ENCODE measurements at places on chromosomes 4 and X.

DNA sequence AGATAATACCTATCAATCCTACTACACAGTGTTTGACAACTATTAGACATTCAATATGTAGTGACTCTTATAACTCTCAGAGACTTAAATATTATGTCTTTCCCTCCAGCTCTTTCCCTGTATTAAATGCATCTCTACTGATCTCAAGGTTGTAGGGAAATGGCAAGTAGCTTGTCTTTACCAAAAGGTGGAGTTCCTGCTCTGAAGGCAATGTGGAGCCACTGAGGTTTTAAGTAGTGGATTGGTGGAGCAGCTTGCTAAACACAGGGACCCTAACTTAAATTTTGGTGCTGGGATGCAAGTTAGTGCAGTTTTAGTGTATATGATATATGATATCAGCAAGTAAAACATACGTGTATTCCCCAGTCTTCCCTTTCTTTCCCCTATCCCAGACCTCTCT, 13.1 kb downstream of the FNIP2 start:
- DNase-seq = no peak

DNA sequence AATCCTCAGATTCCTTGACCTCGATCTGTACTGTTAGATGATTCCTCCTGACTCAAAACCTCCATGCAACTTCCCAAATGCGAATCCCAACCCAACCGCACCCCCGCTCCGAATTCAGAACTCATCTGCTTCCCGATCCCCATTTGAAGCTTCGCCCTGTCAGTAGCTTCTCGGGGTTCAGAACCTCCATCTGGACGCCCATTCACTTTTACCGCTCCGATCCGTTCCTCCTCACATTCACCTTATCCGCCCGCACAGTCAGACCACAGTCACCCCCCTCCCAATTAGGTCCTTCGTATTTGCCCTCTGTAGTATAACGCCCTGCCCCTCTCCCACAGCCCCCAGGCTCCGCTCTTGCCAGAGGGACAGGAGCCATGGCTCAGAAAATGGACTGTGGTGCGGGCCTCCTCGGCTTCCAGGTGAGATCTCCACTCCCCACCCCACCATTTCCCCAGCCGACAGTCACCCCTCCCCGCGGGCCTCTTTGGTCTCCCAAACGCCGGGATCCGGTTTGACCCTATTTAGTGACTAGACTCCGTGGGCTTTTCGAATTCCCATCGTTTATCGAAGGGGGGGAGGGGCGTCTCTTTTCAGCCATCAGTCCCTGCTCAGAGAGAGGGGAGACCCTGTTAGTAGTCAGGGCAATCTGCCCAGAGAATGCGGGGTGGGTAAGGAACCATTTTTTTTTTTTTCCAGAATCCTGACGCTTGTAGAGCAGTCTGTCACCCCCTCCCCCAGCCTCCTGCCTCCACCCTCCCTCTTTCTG, 691 bp downstream of the MAGED1 start:
- DNase-seq = no peak

DNA sequence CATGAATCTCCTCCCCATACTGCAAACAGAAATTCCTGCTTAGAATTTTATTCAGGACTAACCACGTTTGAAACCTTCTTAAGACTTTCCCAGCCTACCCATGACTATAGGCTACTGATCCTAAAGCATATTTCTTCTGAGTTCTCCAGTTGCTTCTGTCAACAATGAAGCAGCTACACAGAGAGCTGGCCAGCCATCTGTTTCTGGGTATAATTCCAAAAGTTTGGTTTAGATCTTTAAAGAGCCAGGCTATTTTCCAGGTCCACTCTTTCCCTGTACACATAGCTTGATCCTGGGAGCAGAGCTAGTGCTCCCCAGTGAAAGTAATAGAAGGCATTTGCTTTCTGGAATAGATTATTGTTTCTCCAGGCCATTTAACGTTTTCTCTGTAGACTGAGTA, 4.0 kb upstream of the ITM2A start:
- DNase-seq = no peak

- peak; percentile 38 for DNase-seq
Measured at GRCh38 chr4:68175562-68176155, 46.0 kb upstream of the TMPRSS11F start.

GRCh38 chr4:84932462-84932861, 34.0 kb downstream of the WDFY3 start:
- no peak for DNase-seq

DNA sequence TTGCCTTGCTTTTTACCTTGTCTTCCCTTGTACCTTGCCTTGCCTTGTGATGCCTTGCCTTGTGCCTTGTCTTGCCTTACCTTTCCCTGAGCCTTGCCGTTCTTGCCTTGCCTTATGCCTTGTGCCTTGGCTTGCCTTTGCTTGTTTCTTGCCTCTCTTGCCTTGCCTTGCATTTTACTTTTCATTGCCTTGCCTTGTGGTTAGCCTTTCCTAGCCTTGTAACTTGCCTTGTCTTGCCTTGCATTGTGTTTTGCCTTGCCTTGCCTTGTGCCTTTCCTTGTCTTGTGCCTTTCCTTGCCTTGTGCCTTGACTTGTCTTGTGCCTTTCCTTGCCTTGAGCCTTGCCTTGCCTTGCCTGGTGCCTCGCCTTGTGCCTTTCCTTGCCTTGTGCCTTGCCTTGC, 84.6 kb downstream of the TAB3 start:
- DNase-seq = no peak

- DNase-seq = peak; percentile 100
Measured at GRCh38 chrX:1452516-1453394, at the start of gene ASMTL. Gene ASMTL (minus strand): TSS chrX:1452909. CDS start chrX:1452840, 69 bp downstream.

DNA sequence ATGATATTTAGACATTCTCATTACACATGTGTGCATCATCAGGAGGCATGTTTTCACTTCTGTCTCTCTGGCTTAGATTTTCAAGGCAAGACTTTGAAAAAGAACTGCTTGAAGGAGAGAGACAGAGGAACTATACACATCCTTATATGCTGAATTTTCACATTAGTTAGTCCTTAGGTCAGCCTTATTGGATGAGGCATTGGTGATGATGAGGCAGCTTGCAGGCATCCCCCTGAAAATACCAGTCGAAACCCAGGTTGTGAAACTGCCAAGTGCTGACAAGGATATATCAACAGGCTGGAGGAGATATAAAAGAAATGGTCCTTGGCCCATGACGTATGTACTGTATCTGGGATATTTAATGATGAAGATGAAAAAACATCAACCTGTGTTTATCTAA, 297.2 kb upstream of the AADAT start:
- DNase-seq = no peak

DNA sequence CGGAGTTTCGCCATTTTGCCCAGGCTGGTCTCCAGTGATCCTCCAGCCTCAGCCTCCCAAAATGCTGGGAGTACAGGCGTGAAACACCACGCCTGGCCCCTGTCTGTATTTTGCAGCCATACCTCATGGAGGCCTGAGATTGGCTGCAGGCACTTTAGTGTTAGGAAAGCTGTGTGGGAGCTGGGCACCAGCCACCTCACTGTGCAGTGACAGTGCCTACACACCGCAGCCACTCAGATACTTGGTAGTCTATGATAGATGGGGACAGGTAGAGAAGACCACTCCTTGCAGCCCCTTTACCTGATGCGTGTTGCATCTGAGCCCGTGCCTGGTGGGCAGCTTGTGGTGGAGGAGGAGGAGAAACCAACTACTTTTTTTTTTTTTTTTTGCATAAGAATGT, 16.3 kb downstream of the SMS start:
- DNase-seq = no peak

- no peak for DNase-seq
Measured at GRCh38 chr4:184596617-184597185, 52.5 kb downstream of the CASP3 start.

- no peak for DNase-seq
Measured at GRCh38 chrX:56228914-56229313, 3.2 kb upstream of the KLF8 start.

DNA sequence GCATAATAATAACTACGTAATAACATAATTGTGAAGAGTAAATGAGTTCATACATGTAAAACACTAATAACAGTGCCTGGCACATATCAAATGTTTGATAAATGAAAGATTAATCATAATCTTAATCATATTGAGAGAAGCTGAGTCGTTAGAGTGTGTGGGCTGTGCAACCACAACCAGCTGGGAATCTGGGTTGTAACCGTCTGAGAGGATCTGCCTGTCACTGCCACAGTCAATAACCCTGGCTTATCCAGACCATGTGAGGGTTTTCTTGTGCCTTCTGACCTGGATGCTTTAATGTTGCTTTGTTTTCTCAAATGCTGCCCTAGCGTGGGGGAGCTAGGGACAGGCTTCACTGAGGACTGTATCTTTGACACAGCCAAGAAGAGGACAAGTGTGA, 73.9 kb downstream of the TRPC5 start:
- no peak for DNase-seq

DNA sequence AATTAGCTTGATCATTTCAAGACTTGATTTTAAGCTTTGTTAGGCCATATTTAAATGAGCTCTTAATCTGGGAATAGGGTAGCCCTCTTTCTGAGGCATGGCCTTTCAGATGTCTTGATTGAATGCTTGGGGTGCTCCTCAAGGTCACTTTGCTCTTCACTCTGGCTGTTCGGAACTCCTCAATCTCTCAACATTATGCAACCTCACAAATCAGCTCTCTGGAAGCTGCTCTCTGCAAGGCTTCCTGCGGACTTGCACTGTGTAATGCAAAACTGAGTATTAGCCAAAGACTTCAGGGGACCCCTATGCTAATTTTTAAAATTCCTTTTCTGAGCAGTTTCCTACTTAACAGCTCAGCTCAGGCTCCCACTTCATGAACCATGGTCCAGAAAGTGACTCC, 398.3 kb downstream of the PRDM5 start:
- DNase-seq = no peak

GRCh38 chr4:144350706-144351105, 210.2 kb upstream of the GYPA start:
- no peak for DNase-seq

GRCh38 chr4:53614591-53614990, 23.3 kb upstream of the LNX1 start:
- DNase-seq = no peak

DNA sequence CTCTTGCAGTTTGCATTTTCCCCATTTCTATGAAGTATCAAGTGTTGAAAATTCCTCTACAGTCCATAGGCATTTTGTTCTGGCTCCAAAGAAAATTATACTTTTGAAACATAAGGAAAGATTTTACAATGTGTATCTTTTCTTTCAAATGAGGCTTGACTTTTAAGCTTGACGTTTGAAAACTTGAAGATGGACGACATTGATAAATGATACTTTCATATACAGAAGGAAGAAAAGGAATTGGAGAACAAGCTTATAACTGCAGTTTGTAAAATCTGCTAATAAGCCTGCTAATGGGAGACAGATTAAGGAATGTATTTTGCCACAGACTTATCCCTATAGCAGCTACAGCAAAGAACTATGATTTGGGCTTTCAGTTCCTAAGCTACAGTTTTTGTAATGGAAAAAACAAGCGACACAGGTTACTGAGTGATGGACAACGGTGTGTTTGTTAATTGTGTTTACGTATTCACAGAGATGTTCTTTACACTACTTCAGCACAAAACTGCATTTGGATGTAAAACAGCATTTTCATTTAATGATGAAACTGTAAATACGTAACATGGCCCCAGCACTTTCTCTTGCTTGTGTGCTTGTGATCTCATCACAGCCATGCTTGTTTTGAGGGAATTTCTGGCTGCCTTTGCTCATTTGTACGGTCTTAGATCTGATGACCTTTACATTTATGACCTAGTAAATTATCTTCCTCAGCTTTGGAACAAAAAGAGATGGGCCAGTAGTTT, 83.2 kb upstream of the FAT1 start:
- no peak for DNase-seq

GRCh38 chr4:134668237-134668636, 466.6 kb upstream of the PABPC4L start:
- DNase-seq = no peak

DNA sequence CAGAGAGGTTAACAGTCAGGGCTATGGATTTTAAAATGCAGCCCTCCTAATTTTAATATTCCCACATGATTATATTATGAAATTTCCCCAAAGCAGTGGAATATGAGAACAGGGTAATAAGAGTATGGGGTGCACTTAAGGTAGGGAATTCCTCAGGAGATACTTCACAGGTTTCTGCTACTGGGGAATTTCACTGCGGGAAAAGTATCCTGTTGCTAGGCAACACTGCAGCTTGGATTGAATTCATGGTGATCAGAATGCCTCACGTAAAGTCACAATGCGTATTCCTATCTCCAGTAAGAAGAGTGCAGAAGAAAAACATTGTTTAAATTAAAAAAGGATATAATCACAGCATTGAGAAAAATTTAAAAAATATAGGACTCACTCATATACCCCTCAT, 398.1 kb upstream of the RPS6KA3 start:
- DNase-seq = no peak

- no peak for DNase-seq
Measured at GRCh38 chr4:112585977-112586736, 50.6 kb downstream of the ZGRF1 start.

DNA sequence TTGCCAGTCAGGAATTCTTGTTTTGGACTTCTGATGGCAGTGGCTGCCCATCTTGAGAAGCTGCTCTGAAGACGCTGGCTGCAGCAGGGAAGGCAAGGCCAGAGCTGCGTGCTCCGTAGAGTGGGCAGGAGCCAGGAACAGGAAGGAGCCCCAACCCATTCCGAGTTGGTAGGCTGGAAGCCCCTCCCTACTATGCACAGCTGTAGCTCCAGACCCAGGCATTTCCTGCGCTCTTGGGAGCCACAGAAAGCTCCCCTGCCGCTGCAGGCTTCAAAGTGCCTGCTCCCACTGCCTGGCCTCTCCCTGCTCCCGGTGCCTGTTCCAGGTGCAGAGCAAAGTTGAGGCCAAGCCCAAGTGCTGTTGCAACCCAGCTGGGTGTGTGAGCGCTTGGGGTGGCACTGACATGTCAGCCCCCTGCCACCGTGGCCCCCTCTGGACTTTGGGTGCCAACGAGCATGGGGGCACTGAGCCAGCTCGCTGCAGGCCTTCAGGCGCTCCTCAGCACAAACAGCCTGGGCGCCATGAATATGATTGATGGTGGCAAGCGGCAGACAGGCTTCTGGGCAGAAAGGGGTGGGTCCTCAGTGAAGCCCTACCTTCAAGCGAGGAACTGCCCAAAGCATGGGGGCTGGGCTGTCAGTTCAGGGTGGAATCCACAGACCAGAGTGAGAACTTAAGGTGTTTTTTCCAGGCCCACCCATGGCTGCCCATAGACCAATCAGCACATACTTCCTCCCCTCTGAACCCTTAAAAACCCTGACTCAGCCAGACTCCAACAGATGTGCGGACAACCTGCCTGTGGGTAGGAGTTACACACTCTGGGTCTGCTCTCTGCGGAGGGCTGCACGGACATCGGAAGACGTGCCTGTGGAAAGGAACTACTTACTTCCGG, 677.2 kb upstream of the INTU start:
- DNase-seq = no peak

GRCh38 chrX:110786486-110786885, 9.1 kb downstream of the CHRDL1 start:
- no peak for DNase-seq

- DNase-seq = no peak
Measured at GRCh38 chrX:41981481-41982013, 58.2 kb upstream of the CASK start.
